ENCODE measurements at places on chromosomes 12 and 14. TPM values are rescaled to one million over a fixed set of nuclear protein-coding genes. Genes with fewer than 3 reads are reported as not detected.

KRT3 gene
- not detected for total RNA-seq

PIWIL1 gene
- total RNA-seq = not detected

OTOGL gene
- total RNA-seq = 5.3 TPM

ACRBP gene
- total RNA-seq = 0.53 TPM

NEDD1 gene
- 43.8 TPM for total RNA-seq

MSI1 gene
- total RNA-seq = not detected

Data from thoracic aorta endothelial cell (primary cell).